Amniotic stem cell (primary cell): ENCODE measurements at places on chromosomes 2 and 18.

GRCh38 chr18:62370366-62370765, 45.3 kb downstream of the TNFRSF11A start:
- DNase-seq = no peak

DNA sequence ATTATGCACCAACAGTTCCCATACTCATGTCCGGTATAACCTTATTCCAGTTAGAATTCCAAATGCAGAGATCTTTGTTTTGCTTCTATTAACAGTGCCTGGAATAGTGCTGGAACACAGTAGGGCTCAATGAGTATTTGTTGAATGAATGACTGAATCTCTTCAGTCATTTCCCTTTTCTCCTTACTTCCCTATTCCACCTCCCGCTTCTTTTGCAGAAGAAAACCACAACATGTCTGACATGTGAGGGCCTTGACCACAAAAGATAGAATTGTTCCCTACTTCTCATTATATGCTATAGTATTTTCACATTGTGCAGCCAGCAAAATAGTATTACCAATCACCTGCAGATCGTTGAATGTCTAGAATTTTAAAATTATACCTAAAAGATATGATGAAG, 19.5 kb upstream of the HNRNPLL start:
- no peak for DNase-seq

- no peak for DNase-seq
Measured at GRCh38 chr2:221962186-221962585, 336.6 kb downstream of the PAX3 start.

- no peak for DNase-seq
Measured at GRCh38 chr18:36890598-36890997, 61.7 kb downstream of the KIAA1328 start.

DNA sequence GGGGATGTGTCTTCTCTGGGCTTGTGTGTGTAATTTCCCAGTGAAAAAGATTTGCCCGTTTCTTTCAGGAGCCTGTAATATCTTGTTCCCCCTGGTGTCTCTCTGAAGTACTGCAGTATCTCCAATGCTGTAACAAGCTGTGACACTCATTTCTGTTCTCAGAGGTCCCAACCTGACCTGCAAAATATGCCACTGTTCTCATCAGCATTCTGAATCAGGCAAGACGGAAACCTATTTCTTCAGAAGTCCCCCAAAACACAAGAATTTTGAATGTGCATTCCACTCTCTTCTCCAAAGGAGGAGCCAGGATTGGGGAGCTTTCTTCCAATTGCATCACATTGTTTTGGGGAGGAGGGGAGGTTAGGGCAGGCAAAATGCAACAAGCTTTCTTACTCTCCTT, 77.0 kb upstream of the CNGA3 start:
- peak; percentile 24 for DNase-seq

GRCh38 chr2:96463119-96463518, 42.0 kb downstream of the NEURL3 start:
- no peak for DNase-seq

- DNase-seq = peak; percentile 18
Measured at GRCh38 chr2:152189622-152190495, 14.3 kb upstream of the STAM2 start.

DNA sequence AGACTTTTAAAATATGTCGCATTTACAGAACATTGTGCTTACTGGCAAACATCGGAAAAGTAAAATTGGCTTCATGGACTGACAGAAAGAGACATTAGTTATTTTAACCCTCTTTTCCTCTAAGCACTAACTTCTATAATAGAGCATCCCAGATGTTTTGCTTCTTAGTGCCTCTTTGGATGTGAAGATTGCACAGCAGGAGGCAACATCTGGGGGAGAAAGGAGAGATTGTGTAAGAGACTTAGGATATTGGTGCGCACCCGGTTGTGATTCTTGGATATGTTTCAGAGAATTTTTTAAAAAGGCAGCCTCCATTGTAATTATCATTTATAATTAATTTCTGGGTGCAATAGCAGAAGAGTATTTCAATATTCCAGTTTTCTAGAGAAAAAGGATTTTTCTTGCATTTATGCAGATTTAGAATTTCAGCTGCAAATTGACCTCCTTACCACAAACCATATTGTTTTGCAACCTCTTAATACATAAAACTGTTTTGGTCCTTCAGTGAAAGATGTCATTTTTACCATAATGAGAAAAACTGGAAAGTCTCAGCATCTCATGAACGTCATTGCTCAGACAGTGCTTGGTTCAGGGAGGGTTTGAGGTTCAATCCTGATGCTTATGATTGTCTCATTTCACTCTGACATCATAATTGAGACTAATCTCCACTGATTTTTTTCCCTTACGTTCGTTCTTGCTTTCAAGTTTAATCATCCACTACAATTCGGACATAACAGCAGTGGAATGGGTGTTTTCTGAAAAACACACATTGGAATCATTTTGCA, 404.3 kb downstream of the ZNF521 start:
- no peak for DNase-seq

DNA sequence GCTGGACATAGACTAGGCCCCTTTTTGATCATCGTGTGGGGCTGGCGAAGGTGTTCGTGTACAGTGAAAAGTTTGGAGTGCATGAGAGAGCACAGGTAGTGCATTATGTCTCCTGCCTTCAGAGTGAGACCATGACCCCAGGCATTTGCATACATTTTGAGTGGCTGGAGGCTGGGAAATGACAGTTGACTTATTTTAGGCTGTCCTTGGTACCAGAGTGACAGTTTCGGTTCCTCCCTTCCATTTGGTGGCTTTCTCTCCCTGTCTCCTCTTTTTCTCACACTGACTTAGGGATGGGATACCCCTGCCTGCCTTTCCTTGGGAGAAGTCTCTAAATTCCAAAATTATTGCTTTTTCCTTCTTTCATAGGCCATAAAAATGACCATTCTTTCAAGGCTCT, 20.1 kb downstream of the SERPINB12 start:
- DNase-seq = no peak

- no peak for DNase-seq
Measured at GRCh38 chr2:146986161-146986560, 858.7 kb upstream of the ACVR2A start.

DNA sequence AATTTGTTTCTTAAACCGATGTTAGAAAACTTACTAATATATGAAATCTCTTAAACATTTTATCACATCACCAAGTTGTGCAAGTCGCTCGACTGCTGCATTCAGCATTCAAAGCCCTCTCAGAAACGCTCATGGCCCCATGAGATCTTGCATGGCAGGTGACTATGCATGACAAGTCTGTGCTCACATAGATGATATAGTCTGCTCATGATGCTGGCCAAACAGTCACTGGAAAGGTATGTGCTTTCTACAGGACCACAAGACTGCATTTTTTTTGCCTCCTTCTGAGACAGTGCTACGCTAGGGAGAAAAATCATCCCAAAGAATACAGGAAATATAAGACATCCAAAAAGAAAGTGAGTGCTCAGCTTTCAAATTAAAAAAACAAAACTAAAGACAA, 98.3 kb upstream of the ZBTB14 start:
- no peak for DNase-seq

DNA sequence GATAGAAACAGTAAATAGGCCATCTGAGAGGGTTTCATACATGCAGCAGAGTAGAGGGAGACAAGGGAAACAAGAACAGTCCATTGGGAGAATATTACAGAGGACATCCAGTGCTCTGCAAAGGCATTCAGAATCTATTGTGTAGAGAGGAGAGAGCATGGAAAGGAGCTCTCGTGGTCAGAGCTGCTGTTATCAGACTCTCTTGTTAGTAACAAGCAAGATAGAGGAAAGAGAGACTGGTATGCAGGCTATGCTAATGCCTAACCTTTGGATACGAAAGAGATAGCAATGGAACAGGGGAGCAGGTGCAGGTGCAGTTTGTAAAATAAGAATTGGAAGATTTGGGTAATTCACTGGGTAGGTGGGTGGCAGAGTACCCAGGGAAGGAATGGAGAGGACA, 855.9 kb downstream of the CNTNAP5 start:
- no peak for DNase-seq

DNA sequence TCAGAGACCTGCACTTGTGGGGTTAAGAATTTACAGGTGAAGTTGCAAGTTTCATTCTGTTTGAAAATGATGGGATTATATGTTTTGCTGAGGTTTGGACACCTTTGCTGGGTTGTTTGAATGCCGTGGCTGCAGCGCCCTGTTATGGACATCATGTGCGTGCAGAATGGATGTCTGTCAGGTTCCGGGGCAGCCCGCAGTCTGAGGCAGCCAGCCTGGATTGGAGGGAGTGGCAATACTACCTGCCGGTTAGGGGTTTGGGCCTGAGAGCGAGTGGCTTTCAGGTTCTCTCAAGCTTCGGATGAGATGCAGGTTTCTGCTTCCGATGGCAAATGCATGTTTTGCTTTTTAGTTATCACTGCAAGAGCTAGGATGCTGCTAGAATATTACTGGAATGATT, 1.1 kb downstream of the CASP8 start:
- no peak for DNase-seq

DNA sequence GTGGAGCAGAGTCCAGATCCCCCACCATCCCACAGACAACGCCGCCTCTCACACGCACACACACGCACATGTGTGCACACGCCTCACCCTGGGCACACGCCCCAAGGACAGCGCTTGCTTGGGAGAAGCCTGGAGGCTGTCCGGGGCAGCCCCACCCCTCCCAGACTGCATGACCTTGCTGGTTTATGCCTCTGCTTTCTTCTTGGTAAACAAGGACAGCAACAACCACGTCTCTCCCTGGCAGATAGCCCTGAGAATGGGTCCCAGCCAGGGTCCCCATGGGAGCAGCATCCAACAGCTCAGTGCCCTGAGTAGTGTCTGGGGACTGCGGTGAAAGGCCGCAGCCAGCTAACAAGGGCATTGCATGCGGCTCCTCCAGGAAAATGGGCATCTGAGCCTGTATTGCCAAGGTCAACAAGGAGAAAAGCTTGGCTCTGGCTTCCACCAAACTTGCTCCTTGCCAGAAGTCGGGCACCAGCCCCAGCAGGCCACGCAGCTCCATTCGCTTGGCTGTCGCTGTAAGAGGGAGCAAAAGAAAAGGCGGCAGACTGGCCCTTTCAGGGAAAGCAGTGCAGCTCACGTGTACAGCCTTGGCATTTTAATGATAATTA, 234.6 kb downstream of the EIPR1 start:
- no peak for DNase-seq

DNA sequence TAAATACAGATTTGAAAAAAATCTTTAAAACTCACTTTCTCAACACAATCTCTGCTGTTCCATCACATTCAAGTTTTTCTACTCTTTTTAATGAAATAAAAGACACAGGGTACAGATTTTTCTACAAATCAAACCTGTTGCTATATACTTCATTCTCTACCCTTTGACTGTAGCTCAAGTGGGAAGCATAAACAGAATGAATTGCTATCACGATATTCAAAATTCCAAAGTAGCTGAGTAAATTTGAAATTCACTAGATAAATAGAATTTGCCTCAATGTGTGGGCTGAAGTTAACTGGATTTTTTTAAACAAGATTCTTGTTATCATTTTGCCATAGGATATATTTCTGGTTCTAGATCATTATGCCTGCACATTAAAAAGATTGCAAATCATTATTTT, 185.9 kb downstream of the ZNF521 start:
- no peak for DNase-seq

- DNase-seq = no peak
Measured at GRCh38 chr2:226839161-226839560, 3.3 kb downstream of the RHBDD1 start.
